Stimulated activated CD8-positive, alpha-beta memory T cell treated with anti-CD3 and anti-CD28 coated beads, Interleukin-2, amount 100 ng/mL, for 48 hours (primary cell): ENCODE measurements at places on chromosomes 7 and 10.
A peak's percentile ranks its signal among the peaks of the same experiment; 100 is the strongest.

DNA sequence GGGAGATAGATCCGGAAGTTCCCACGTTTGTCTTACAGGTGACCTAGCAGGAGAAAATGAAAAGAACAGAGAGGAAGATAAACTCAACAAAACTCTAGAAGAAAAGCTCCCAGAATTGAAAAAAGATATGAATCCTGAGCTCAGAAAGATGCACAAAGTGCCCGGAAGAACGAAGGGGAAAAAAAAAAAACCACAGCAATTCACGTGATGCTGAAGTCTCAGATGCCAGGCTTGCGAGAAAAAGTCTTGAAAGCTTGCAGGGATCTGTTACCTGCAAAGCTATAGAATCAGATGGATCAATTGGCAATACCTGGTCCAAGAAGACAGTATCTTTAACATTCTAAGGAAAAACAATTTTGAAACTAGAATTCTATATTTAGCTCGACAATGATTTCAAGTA, 33.5 kb downstream of the CARD11 start:
- DNase-seq = no peak

DNA sequence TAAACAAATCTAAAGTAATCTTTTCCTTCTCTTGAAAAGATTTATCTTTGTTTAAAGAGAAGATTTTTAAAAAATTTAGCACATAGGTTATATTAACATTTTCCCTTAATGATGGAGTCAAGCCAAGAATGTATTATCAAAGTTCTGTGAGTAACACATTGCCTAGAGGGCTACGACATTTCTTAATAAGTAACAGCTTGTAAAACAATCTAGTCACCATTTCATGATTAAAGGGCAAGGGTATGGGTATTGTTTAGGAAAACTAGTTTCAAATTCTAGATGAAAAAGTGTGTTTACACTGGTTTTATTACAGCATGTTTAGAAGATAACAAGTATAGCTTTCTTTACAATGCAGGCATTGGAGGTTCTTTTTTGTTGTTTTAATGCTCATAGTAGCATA, 28.6 kb upstream of the LAMB4 start:
- no peak for DNase-seq

- no peak for DNase-seq
Measured at GRCh38 chr10:95487994-95488393, 73.2 kb downstream of the SORBS1 start.

DNA sequence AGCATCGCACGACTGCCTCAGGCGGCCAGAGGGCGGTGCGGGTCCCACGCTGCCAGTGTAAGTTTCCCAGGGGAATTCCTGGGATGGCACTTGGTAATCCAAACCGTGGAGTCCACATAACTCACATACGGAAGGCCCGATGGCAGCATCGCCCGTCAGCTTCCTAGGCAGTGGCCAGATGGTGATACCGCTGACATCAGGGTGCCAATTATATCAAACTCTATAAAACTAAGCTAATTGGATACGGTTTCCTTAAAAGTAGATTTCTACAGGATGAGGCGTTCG, 189.8 kb downstream of the CELF2 start:
- no peak for DNase-seq

GRCh38 chr7:133601617-133602016, 348.7 kb downstream of the EXOC4 start:
- no peak for DNase-seq

- no peak for DNase-seq
Measured at GRCh38 chr7:33716581-33717477, 188.5 kb upstream of the BMPER start.

DNA sequence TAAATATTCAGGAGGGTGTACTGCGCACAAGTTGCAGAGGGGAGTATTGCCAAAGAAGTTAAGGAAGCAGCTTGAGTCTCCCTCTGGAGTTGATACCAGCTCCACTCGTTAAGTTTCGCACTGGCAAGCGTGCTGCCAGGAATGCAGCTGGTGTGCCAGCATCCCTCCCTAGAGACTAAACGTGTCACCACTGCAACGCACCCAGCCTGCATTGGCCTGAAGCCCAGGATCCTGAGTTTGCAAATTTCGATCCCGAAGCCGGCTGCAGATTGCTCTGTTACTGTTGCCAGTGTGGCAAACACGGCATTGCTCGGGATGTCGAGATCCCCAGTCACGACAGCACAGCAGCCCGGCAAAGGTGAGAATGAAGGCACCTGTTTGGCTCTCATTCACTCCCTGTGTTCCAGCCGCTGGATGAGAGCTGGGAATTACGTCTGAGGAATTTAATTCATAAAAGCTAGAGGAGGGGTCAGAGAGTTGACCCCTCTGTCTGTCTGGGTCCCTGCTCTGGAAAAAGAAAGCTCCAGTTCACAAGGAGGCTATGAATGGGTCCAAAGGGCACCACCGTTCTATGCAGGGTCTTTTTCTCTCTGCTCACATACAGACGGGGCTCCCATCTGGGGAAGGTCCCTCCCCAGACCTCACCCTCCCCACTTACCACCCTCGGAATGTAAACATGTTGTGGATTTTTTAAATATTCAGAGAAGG, 61.0 kb downstream of the NRP1 start:
- DNase-seq = no peak

DNA sequence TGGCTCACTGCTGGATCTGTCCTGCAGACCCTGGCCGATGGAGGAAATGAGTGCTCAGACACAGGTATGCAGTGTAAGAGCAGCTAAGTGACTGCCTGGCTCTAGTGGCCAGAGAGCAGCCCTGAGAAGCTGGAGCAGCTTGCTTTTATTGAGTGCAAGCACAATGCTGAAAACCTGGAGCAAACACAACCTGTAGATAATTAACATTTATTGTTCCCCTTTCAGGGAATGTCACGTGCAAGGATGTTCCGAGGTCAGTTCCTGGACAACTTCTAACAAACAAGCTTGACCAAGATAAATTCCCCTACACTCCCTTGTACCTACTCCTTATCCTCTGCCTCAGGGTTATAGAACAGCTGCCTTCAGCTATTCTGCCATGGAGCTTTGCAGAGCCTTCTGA, 31.3 kb downstream of the DDC start:
- DNase-seq = no peak

DNA sequence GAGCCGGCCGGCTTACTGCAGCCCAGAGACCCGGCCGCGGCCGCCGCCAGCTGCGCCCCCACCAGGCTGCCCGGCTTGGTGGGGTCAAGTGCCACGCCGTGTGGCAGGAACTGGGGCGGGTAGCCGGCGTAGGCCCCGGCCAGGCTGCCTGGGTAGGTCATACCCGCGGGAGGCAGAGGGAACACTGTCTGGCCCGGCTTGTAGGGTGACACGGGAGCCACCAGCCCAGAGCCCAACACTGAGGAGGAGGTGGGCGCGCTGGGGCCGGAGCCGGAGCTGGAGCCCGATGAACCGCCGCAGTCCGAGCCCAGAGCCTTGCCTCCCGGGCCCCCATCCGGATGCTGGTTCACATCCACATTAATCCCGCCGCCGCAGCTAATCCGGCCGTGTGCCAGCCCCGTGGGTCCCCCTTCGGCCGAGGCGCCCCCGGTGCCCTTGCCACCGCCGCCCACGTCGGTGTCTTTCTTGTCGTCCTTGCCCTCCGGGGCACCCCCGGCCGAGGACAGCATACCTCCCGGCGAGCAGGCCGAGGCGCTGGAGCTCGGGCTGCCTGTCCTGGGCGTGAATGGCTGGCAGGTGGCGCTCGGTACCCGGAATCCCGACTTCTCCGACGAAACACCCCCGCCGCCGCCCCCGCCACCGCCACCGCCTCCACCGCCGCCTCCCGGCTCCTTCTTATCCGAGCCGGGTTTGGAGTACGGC, 2.0 kb downstream of the ZNF503 start:
- DNase-seq = no peak

DNA sequence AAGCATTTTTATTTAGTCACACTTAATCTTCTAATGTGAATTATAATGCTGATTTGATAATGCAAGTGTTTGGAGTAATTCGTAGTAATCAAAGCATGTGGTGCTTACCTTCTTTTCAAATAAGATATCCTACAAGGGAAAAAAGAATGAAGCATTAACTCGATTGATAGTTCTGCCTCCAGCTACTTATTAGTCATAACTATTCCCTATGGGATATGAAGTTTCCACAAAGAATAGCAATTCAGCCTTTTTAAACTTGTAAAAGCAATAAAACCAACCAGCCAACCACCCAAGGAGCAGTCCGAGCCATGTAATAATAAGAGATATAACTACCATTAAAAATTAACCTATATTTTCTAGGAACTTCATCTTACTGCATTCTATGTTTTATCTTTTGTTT, 11.6 kb downstream of the COL28A1 start:
- DNase-seq = no peak

GRCh38 chr10:74675484-74675883, 150.9 kb upstream of the KAT6B start:
- no peak for DNase-seq

GRCh38 chr10:48634198-48634983, 29.5 kb upstream of the ARHGAP22 start:
- peak; percentile 32 for DNase-seq

- no peak for DNase-seq
Measured at GRCh38 chr10:44253769-44254462, 131.0 kb downstream of the CXCL12 start.

DNA sequence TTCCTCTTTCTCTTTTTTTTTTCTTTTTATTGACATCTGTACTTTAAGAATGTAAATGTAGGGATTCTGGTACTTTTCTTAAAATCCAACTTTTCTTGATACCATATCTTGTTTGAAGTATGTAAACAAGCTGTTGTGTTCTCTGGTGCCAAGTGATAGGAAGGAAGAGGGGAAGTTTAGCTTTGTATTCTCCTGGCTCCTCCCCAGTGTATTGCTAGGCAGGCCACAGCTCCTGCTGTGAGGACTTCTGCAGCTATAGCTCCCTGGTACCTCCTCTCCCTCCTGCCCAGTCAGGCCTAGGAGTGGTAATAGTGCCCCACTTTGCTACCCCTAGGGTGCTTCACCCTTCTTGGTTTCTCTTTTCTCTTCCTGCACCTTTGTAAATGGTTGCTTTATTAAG, 45.3 kb upstream of the SP8 start:
- no peak for DNase-seq

- no peak for DNase-seq
Measured at GRCh38 chr10:88106366-88106765, 242.9 kb downstream of the PTEN start.

GRCh38 chr10:124657806-124658205, 86.4 kb downstream of the FAM53B start:
- no peak for DNase-seq

DNA sequence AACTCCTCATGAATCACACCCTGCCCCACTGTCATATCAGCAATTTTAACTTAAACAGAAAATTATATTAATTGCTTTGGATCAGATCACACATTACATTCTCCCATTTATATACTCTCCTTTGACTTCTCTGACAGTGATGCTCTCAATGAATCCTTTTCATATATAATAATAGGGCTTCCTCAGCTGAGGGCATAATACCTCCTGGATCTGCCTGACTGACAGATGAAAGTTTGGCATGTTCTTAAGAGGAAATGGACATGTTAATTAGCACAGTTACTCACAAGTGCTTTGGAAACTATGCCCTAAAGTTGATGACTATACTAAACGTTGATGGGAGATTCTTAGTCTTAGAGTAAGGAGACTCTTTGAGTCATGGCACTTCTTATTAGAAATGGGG, 478.2 kb upstream of the LRRN3 start:
- DNase-seq = no peak
